Brain pericyte (primary cell): ENCODE measurements at places on chromosomes 12 and 14.

- DNase-seq: no peak
Measured at GRCh38 chr14:22549981-22550673, 38.9 kb downstream of the DAD1 start.

- DNase-seq: no peak
Measured at GRCh38 chr12:120999191-121000120, 16.8 kb downstream of the C12orf43 start.

DNA sequence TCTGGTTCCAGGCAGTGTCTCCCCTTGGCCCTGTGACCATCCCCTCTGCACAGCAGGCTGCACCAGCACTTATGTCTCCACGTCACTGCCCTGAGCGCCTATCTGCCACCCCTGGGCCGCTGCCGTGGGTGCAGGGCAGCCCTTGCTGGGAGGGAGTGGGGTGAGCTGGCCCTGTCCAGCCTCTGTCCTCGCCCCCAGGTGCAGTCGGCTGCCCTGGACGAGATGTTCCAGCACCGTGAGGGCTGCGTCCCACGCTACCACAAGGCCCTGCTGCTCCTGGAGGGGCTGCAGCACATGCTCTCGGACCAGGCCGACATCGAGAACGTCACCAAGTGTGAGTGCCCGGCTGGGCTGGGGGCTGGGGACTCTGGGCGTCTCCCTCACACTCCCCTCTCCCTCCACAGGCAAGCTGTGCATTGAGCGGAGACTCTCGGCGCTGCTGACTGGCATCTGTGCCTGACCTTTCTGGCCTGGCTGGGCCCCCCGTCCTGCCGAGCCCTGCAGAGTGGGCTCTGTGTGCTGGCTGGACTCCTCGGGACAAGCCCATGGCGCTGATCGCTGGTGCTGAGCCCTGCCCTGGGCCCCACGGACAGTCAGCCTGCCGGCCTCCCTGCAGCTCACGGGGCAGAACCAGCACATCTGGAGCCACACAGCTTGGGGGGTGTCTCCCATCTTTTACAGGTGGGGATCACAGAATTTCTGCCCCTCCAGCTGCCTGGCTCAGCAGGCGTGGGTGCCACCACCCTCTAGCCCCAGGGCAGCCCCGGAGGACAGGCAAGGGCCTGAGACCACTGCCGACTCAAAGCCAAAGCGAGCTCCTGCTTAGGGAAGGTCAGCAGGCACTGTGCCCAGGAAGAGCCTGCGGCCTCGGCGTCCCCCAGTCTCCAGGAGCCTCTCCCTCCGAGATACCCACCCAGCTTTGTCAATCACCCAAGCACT, 7.9 kb upstream of the PUS1 start:
- no peak for DNase-seq

- no peak for DNase-seq
Measured at GRCh38 chr14:72901361-72901760, 7.5 kb upstream of the DPF3 start.

GRCh38 chr14:71733210-71733883, 198.9 kb upstream of the RGS6 start:
- DNase-seq: no peak

DNA sequence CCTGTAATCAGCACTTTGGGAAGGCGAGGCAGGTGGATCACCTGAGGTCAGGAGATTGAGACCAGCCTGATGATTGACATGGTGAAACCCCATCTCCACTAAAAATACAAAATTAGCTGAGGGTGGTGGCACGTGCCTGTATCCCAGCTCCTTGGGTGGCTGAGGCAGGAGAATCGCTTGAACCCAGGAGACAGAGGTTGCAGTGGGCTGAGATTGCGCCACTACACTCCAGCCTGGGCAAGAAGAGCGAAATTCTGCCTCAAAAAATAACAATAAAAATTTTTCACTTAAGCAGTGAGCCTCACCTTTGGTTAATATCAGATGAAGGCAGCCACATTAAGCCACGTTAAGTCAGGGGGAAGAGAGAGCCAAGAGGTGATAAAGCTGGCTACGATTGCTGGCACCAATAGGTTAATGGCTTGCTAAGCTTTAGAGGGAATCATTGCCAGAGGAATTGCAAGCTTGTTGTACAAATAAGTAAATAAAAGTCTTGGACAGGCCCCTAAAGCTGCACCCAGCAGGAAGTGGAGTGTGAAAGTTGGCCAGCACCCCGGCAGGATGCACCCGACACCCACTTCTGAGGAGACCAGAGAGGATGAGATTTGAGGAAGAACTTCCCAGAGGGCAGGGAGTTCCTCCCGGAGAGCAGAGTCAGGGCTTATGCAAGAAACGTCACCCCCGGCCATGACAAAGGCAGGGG, 41.3 kb upstream of the TESC start:
- no peak for DNase-seq

DNA sequence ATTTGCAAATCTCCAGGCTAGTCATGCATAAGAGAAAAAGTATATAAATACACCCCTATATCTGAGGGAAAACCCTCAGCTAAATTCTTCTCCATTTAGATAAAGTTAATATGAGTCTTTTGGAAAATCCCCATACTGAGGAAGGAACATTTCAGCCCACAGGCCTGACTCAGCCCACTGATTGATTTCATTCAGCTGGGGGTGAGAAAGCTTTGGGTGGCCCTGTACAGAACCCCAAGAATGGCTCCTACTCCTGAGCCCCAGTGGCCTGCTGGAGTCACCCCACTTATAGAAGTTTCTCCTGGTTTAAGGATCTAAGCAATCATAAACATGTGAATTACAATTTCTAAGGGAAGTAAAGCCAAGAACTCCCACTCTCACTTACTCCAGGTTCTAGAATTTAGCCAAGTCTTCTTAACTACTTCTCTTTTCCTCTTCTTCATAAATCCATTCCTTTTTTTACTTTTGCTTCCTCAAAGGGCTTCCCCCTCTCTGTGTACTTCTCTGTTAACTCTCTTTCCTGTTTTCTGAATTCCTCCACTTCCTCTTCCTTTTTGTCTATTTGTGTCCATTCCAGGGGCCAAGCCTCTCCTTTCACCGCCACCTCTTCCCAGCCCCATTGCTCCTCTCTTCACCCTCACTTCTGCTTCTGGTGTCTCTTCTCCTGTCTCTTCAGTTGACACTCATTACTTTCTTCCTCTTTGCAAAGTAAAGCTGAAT, 21.0 kb downstream of the RTN1 start:
- DNase-seq: no peak

DNA sequence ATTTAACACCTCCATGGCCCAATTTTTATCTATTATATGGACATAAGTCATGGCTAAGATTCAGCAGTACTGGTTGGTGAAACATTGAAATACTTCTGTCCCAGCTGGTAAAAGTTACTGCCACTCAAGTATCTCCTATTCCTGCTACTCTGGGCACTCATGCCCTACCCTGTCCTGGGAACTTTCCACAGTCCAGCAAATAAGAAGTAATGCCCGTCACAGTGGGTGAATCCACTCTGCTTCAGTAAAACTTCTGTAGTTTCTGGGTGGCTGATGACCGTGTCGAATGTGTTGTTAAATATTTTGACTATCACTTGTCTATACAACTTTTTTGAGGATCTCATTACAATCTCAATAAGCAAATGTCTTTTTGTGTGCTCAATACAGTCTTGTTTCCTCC, 209.3 kb upstream of the IGF1 start:
- no peak for DNase-seq

- DNase-seq: no peak
Measured at GRCh38 chr14:99264691-99265450, 7.1 kb downstream of the BCL11B start.

DNA sequence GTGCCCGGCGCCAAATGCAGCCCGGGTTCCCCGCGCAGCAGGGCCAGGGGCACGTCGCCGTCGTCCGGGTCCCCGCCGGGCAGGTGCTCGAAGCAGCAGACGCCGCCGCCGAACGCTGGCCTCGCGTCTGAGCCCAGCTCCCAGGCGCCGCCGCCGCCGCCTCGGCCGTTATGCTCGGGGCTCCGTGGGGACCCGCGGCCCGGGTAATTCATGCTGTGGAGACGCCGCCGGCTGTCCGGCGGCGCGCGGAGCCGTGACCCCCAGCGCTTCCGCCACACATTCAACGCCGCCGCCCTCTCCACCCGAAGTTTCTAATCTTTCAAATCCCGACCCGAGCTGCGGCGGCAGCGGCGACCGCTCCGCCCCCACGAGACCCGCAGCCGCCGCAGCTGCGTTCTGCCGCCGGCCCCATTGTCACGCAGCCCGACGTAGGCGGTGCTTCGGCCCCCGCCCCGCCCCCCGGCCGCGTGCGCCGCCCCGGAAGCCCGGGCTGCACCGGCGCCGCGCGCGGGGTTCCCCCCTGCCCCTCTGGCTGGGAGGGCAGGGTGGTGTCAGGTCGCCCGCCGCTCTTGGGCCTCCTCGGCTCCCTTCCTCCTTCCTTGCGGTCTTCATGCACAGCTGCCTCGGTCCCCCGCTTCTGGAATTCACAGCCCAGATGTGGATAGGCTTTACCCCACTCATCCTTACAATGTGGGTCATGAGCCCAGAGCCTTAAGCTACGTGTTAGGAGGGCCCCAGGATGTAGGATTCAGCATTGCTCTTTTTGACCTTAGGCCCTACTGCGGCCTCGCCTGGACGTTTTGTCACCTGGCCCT, at the start of gene DDHD1:
Gene DDHD1 (minus strand): TSS at position 437 of the 815 bp plus-strand sequence. CDS start 225 bp downstream, at position 212.
- DNase-seq: no peak

DNA sequence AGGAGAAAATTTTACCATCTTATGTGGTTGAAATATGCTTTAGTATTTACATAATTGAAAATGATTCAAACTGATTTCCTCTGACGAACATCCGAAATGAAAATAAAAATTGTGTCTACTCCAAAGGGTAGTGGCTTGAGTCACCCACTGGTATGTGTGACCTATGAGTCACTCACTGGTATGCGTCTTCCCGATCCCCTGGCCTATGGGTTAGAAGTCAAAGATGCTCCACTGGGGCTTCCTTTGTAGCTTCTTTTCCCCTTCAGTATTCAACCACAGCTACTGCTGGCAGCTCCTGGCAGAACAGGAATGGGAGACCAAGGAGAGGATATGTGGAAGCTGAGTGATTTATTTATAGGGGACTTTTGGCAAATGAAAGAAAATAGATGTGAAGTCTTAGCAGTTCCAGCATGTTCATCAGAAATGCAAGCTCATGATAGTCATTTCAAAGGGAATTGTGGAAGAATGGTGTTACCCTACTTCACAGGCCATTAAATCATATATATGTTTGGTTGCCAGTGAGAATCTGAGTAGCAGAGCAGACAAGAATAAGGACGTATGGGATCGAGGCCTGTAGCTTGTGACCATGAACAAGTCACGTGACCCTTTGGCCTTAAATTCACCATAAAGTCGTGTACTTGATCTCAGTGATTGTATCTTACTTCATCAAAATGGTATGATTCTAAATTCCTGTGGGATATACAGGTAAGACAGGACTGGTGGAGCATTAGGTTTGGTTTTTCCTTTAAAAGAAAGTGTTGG, 108.3 kb downstream of the CRADD start:
- DNase-seq: no peak

- DNase-seq: no peak
Measured at GRCh38 chr14:89773151-89773550, 181.4 kb downstream of the EFCAB11 start.

- no peak for DNase-seq
Measured at GRCh38 chr14:30681752-30682355, 59.7 kb downstream of the SCFD1 start.

DNA sequence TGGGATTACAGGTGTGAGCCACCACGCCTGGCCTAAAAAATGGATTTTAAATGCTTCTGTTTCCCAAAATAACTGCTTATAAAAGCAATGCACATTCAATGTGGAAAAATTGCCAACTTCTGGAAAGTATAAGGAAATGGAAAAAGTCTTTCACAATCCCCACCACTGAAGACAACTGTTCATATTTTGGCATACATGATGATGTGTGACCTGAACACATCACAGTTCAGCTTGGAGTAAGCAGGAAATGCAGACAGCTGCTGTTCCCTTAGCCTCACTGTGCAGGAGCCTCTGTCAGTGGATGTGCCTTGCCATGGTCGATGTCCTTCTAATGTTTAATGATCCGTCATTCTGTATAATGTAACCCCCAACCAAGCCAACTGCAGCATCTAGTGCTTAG, 5.2 kb downstream of the MTERF2 start:
- no peak for DNase-seq

- no peak for DNase-seq
Measured at GRCh38 chr14:65162031-65162430, 59.7 kb upstream of the MAX start.

DNA sequence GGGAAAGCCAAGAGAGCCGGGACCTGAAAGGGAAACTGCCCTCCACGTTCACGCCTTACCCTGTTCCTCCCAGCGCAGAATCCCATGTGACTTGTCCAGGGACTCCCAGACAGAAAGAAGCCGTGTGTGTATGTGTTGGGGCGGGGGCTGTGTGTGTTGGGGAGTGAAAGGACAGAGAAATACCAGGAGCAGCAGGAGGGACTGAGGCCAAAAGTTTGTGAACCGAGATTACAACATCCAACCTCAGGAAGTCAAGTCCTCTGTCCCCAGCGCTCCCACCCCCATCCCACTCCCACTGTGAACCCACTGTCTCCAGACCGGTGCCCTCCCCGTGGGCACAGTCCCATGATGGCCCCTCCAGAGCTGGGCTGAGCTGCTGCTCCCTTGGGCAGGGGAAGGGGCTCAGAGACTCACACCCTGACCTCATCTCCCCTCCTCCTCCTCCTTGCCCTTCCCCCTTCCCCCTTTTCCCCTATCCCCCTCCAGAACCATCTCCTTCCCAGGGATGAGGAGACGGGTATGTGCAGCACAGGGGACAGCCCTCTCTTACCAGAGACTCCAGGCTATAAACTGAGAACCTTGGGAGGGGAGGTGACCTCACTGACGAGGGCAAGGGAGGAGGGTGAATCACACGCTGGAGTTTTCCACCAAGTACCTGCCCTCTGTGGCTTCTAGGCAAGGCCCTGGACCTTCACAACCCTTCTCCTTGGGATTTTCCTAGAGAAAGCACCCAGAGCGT, at the start of gene SLC6A12:
Gene SLC6A12 (minus strand): TSS at position 155 of the 739 bp plus-strand sequence. CDS start 4,171 bp downstream, outside the sequence.
- DNase-seq: no peak

DNA sequence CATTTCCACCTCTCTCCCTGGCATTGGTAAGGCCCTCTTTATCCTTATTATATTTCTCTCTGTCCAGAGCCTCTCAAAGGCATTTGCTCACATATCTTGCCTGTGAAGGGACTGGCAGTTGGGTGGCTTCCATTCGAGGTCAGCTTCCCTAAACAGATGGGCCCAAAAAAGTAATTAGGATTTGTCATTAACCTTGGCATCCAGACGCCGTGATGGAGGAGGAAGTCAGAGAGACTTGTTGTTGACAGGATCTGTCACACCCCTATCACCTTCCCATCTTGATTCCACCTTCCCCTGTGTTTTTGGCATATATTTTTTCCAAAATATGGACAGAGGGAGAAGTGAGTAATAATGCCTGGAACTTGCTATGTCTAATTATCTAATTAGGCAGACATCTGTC, 54.0 kb upstream of the OAS1 start:
- no peak for DNase-seq

GRCh38 chr12:54968181-54968730, 16.3 kb downstream of the TESPA1 start:
- DNase-seq: no peak

GRCh38 chr12:49533331-49533730, 5.5 kb upstream of the KCNH3 start:
- no peak for DNase-seq
